ENCODE measurements at places on chromosomes 12 and 14. TPM values are rescaled to one million over a fixed set of nuclear protein-coding genes. Genes with fewer than 3 reads are reported as not detected.

The TAS2R42 gene
- not detected for total RNA-seq

The SLC4A8 gene
- total RNA-seq = 13.6 TPM

DNA sequence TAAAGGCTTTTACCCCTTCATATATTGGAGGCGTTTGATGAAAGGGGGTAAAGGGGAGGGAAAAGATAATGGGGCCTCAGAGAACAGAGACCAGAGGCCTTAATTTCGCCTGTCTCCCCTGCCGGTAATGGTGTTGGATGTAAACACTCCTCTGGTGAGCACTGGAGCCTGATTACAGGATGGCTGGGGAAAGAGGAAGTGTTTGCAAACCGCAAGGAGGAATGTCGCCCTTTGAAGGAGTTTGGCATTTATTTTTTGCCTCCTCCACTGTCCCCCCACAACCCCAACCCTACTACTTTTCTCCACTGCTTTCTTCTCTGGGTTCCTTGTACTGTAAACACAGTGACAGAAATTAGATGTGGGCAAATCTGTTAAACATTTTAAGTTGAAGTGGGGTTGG lies 211.9 kb upstream of the TBX3 start:
- no peak for DNase-seq

DNA sequence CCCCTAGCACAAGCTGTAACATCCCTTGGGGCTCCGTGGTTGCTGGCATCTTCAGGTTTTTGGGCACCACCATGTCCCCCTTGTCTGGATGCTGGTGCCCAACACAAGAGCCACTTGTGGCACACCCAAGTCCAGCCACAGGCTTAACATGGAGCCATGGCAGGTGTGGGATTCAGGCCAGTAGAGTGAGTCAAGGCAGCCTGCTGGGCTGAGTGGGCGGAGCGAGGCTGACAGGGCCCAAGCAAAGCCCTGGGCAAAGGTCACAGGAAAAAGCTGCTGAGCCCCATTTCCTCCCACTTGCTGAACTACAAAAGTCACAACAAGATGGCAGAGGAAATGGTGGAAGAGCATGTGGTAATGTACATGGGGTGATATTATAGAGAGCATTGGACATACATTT lies 950.7 kb upstream of the FLRT2 start:
- no peak for DNase-seq
